ENCODE measurements at places on chromosomes 1 and 21. TPM values are rescaled to one million over a fixed set of nuclear protein-coding genes. Genes with fewer than 3 reads are reported as not detected.

CLDN19 gene
- total RNA-seq = 183 TPM

CHRNB2 gene
- total RNA-seq = not detected

MIER1 gene
- total RNA-seq = 38.7 TPM

PLA2G5 gene
- 4.7 TPM for total RNA-seq

KRTAP12-2 gene
- total RNA-seq = not detected

DNA sequence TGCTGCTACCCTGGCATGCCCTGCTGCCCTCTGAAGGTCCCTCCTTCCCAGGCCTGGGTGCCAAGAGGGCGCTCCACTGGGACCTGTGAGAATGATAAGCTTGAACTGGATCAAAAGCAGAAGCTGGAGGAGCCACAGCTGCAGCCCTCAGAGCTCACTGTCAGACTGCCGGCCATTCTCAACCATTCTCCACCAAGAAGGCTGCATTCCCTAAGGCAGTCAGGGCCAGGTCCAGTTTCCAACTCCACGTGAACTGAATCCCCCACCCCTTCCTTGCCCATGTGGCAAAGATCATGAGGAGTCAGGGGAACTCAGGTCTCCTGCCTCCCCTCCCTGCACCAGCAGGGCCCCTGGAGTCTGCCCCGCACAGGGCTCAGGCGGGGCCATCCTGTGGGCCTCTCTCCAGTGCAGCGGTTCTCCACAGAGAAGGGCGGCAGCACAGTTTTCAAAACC lies 19.5 kb downstream of the SLC1A7 start:
- H3K27me3 ChIP-seq = no peaks in the 10 kb centered on the region
- H3K36me3 ChIP-seq = no peaks in the 10 kb centered on the region
- H3K4me1 ChIP-seq = peaks cover 24% of the 10 kb centered on the region
- H3K4me3 ChIP-seq = no peak overlapping the region
- peak overlapping the region; percentile 84 for H3K27ac ChIP-seq

GRCh38 chr1:50620680-50621329 lies 197.6 kb upstream of the DMRTA2 start:
- no peak for DNase-seq
- H3K4me3 ChIP-seq = no peak overlapping the region
- H3K27ac ChIP-seq = no peak overlapping the region

- no peaks in the 10 kb centered on the region for H3K4me1 ChIP-seq
- DNase-seq = no peak
- H3K27ac ChIP-seq = no peak overlapping the region
Observed at GRCh38 chr1:231872461-231872910, 245.9 kb downstream of the DISC1 start.

DNA sequence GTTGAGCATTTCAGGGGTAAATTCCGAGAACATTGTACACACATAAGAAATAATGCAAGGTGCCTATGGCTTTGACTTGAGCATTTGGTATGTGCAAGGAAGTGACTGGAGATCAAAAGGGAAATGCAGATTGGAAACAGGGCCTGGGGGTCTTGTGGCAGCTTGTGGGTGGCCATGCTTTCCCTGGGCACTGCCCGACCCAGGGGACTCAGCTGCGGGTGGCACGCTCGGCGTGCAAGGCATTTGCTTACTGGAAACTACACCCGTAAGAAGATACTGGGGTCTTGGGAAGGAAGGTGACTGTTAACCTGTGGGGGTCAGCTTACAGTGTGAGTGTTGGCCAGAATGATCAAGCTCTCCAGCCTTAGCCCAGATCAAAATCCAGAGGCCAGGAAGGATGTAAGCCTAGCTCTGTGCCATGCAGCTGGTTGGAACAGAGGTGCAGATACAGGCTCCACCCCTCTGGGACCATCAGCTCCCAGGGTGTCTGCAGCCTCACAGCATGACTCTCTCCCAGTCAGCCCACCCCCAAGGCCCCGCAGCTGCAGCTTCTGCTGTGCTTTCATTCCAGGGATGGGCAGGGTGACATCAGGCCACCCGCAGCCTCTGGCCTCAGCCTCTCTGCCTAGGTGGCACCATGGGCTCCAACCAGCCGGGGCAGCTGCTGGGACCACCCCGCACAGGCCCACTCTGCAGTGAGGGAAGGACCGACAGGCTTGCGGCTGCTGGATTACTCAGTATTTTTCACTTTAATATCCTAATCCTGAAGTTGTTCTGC lies 55.1 kb downstream of the KIF26B start:
- no peaks in the 10 kb centered on the region for H3K4me1 ChIP-seq
- DNase-seq = no peak
- no peak overlapping the region for H3K4me3 ChIP-seq

GRCh38 chr1:162690672-162691434 lies 58.6 kb downstream of the DDR2 start:
- peaks cover 18% of the 10 kb centered on the region for H3K4me1 ChIP-seq
- DNase-seq = peak; percentile 38
- no peaks in the 10 kb centered on the region for H3K27me3 ChIP-seq
- H3K4me3 ChIP-seq = no peak overlapping the region

GRCh38 chr1:66402194-66402593 lies 131.8 kb upstream of the SGIP1 start:
- no peaks in the 10 kb centered on the region for H3K27me3 ChIP-seq
- H3K36me3 ChIP-seq = no peaks in the 10 kb centered on the region
- DNase-seq = peak; percentile 65
- no peak overlapping the region for H3K27ac ChIP-seq

DNA sequence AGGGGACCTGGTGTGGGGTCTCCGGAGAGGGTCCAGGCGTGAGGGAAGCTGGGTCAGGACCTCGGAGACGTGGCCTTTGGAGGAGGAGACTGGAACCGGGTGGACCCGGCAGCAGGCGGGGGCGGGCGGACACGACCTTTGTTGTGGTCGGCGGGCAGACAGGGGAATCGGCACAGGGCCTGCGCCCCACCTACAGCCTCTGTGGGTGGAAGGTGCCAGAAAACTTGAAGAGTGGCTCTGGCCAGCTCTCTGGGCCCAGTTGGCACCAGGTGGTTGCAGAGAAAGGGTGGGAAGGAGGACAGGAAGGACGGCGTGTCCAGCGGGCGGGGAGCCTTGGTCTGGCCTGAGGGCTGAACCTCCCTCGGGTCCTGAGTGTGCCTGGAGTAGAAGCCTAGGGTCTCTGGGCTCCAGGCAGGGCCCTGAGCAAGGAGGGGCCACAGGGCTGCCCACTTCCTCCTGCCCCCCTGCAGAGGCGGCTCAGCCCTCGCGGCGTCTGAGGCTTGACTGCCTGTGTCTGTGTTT lies 7.7 kb upstream of the TTLL10 start:
- H3K27ac ChIP-seq = no peak overlapping the region
- H3K4me3 ChIP-seq = peak overlapping the region; percentile 9
- H3K4me1 ChIP-seq = no peaks in the 10 kb centered on the region
- no peak for DNase-seq
- no peaks in the 10 kb centered on the region for H3K36me3 ChIP-seq
- no peaks in the 10 kb centered on the region for H3K27me3 ChIP-seq

- peaks cover 11% of the 10 kb centered on the region for H3K4me1 ChIP-seq
- H3K36me3 ChIP-seq = peaks cover 8% of the 10 kb centered on the region
- no peak overlapping the region for H3K4me3 ChIP-seq
- no peak overlapping the region for H3K27ac ChIP-seq
- DNase-seq = no peak
Observed at GRCh38 chr1:180966312-180966711, 53.6 kb downstream of the KIAA1614 start.

DNA sequence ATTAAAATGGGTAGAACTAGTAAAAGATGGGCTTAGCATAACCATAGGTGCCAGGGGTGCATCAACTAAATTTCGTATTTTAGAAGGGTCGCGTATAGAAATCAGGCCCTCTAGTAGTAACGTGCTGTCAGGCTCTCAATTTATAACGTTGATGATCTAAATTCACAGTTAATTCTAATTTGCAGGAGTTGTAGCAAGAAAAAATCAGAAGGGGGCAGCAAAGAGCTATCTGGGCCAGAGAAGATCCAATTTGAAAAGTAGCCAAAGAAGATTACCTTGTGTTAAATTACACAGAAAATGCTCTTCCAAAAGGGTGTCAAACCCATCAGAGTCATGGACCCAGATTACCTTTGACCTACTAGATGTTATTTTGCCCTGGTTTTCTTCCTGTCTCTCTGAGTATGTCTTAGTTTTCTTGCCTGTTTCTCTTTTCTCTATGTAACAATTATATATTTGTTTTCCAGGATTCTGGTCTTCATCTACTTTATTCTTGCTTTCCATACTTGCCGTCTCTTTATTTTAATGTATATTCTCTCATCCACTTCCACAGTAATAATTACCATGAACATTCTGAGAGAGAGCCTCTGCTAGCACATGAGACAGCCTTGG lies 1030.9 kb downstream of the AMY1C start:
- DNase-seq = no peak
- H3K27me3 ChIP-seq = no peaks in the 10 kb centered on the region
- H3K36me3 ChIP-seq = no peaks in the 10 kb centered on the region
- H3K4me1 ChIP-seq = no peaks in the 10 kb centered on the region

DNA sequence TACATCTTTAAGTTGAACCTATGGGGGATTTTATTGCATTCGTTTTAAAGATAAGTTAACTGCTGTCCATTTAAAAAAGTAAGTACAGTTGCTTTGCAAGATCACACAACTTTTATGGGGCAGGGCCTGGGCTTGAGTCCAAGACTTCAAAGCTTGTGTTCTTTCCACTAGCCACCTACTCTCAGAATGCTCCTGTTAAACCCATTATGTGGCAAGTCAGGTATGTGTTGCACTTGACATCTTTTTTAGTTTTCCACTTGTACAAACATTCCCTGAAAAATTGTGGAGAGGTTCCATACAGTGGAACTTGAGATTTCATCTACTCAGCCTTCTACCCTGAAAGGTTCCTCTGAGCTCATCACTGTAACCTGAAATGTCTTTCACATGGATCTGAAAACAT lies 235.5 kb upstream of the SGIP1 start:
- H3K27me3 ChIP-seq = no peaks in the 10 kb centered on the region
- H3K27ac ChIP-seq = no peak overlapping the region
- H3K4me3 ChIP-seq = no peak overlapping the region
- H3K36me3 ChIP-seq = no peaks in the 10 kb centered on the region

DNA sequence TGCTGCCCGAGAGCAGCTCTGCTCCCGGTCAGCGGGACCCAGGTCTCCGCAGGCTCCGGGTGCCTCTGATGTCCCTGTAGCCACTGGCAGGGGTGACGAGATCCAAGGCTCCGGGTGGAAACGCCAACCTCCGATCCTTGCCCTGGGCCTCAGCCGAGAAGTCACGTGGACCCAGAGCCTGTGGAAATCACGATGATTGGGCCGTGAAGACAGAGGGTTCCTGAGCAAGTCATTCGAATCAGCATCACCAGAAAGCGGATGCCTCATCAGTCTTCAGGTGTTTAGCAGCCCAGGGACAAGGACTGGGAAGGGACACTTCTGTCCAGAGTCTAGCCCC lies 12.5 kb downstream of the LRRC3 start:
- H3K4me3 ChIP-seq = no peak overlapping the region
- no peak overlapping the region for H3K27ac ChIP-seq
- H3K36me3 ChIP-seq = no peaks in the 10 kb centered on the region
- no peaks in the 10 kb centered on the region for H3K4me1 ChIP-seq

- H3K27ac ChIP-seq = no peak overlapping the region
- H3K4me1 ChIP-seq = no peaks in the 10 kb centered on the region
- no peak overlapping the region for H3K4me3 ChIP-seq
- no peaks in the 10 kb centered on the region for H3K36me3 ChIP-seq
- DNase-seq = no peak
Observed at GRCh38 chr21:44480200-44481053, 25.1 kb downstream of the LRRC3 start.

GRCh38 chr1:201594575-201595245 lies 55.8 kb downstream of the NAV1 start:
- no peaks in the 10 kb centered on the region for H3K27me3 ChIP-seq
- H3K27ac ChIP-seq = no peak overlapping the region
- no peaks in the 10 kb centered on the region for H3K36me3 ChIP-seq

DNA sequence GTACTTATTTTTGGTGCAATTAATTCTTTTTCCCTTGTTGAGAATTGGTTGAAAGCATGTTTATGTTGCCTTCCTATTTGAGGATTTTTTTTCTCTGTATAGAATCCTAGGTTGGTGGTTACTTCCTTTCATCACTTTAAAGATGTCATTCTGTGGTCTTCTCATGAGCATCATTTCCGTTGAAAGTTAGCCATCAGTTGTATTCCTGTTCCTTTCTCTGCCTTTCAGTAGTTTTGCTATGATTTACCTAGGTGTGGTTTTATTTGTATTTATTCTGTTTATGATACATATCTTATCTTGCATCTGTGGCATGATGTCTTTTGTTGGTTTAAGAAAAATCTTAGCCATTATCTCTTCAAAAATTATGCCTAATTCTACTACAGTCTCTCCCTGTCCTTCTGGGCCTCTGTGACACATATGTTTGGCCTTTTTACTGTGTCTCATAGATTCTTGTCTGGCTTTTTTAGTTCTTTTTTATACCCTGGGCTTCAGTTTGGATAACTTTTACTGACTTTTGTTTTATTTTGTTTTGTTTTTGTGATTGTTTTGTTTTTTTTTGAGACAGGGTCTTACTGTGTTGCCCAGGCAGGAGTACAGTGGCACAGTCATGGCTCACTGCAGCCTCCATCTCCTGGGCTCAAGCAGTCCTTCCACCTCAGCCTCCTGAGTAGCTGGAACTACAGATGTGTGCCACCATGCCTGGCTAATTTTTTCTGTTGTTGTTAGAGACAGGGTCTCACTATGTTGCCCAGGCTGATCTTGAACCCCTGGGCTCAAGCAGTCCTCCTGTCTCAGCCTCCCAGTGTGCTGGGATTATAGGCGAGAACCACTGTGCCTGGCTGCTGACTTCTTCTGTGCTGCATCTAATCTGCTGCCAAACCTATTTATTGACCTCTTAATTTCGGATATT lies 24.1 kb downstream of the PTGFRN start:
- no peaks in the 10 kb centered on the region for H3K4me1 ChIP-seq
- H3K27me3 ChIP-seq = no peaks in the 10 kb centered on the region
- H3K27ac ChIP-seq = no peak overlapping the region

DNA sequence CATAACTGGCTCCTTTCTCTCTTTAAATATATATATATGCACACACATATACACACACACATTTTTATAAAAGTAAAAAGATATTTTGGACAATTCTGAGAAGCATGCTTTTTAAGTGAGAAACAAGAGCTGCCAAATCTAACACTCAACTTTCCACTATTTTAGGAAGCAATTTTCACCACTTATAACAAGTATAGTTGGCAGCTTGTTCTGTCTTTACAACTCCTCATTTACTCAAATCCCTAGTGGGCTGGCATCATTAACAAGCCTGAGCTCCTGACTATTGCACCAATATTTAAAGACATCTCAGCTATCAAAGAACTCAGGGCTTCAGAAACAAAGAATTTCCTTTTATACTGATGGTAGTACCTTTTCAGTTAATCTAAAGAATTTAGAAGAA lies 76.6 kb downstream of the RAB3GAP2 start:
- no peak overlapping the region for H3K4me3 ChIP-seq
- no peaks in the 10 kb centered on the region for H3K27me3 ChIP-seq
- H3K36me3 ChIP-seq = no peaks in the 10 kb centered on the region
- DNase-seq = no peak
- no peaks in the 10 kb centered on the region for H3K4me1 ChIP-seq

- peak overlapping the region; percentile 55 for H3K27ac ChIP-seq
- no peaks in the 10 kb centered on the region for H3K27me3 ChIP-seq
- no peak overlapping the region for H3K4me3 ChIP-seq
- no peaks in the 10 kb centered on the region for H3K36me3 ChIP-seq
- peak; percentile 74 for DNase-seq
Observed at GRCh38 chr1:203368624-203369451, 17.9 kb upstream of the FMOD start.

Data from tibial nerve (tissue), 4 donors.